Stimulated activated CD4-positive, alpha-beta T cell treated with anti-CD3 and anti-CD28 coated beads, Interleukin-1b, Interleukin-23, amount 100 ng/mL, for 1 hour (primary cell): ENCODE measurements at places on chromosomes 4 and X.

GRCh38 chrX:16855363-16856075 lies 14.6 kb downstream of the RBBP7 start:
- DNase-seq, result no peak

DNA sequence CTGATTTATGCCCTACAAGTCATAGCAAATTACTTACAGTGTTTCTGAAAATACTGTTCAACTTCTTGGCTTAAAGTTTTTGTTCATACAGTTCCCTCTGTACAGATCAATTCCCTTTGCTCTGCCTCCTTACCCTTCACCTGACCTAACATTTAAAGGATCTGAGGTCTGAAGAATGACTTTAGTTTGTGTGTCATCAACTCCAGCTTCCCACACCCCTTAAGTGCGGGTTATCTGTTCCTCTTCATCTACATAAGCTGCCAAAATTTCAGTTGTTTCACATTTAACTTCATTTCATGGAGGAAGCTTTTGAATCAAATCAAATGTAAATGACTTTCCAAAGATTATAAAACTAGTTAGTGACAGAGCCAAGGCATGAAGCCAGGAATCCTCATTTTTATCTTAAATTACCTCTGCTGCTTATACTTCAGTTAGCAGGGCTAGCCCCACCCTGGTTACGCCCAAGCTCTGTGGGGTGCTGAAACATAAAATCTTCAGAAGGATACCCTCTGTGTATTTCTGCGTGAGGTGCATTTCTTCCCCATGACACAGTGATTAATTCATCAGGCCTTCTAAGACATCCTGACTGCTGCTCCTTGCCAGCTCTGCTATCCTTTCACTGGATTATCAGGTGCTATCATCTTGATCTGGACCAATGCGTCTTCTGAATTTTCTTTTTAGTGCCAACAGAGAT lies 16.5 kb downstream of the CXCL1 start:
- no peak for DNase-seq

- DNase-seq, result no peak
Measured at GRCh38 chr4:119982756-119983155, 83.9 kb downstream of the MAD2L1 start.

DNA sequence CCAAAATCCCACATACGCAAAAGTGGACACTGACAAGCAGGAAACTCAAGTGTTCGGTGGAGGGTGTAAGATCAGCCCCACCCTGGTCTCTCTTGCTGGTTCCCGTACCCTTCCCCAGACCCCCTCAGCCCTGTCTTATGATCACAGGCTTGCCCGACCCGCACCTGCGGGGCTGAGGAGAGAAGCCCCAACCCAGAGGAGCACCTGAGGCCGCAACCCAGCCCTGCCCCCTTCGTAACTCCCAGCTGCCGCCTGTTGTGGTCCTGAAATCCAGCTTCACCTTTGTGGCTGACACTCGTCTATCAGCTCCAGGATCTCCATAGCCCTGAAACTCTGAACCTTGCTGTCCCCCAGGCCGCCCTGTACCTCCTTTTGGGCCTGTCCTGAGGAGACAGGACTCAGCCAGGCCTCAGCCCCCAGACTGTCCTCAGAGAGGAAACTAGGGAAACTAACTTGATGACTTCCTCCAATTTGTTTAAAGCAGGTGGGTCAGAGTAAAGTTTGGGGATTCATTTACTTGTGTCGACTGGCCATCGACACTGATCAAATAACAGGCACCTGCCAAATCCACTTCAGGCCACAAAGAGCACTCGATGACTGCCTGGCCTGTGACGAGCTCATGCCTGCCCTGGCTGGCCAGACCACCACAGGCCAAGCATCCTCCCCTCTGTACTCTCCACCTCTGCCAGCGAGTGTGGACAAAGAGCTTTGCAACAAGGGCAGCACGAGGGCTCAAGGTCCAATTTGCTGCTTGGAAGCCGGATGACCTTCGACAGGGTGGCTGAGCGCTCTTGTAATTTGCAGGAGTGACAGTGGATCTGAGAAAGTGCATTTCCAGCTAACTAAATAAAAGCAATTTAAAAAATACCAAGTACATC lies 19.3 kb downstream of the DCTD start:
- no peak for DNase-seq

GRCh38 chrX:139112432-139112831 lies 400.9 kb upstream of the FGF13 start:
- no peak for DNase-seq

GRCh38 chr4:113113151-113113550 lies 63.7 kb downstream of the ANK2 start:
- no peak for DNase-seq

DNA sequence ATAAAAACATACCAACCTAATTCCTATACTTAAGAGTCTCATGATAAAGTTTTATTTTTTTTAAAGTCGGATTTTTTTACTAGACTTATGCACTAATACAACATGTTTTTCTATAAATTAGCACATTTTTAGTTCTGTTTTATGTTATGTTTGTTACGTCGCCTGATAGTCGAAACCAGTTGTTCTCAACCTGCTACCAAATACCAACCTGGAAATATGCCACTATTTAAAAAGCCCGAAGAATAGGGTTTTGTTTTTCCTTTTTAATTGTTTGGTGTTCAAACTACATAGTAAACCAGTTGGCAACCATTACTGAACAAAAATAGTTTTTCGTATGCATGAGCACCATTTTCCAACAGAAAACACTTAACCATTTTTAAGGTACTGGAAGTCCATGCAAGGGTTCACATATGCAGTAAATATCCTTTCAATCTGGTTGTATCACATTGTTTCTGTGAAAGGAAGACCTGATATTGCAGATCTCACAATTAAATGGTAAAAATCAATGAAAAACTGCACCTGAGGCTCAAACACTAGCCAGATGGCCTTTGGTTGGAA lies 1.4 kb downstream of the WDFY3 start:
- no peak for DNase-seq

DNA sequence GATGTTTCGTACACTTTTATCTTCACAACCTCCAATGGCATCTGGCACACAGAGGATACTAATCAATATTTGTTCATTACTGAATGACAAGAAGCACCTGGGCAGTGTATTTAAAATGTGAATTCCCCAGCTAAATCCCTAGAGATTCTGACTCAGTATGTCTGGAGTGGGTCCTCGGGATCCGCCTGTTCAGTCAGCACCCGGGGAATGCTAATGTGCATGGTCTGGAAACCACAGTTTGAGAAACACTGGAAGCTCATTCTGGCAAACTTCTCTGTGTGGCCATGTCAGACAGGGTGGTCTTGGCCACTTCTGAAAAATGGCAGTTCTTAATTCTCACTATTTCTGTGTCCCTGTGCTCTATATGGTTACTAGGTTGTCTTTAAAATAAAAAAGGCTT lies 138.8 kb upstream of the VCX start:
- no peak for DNase-seq

DNA sequence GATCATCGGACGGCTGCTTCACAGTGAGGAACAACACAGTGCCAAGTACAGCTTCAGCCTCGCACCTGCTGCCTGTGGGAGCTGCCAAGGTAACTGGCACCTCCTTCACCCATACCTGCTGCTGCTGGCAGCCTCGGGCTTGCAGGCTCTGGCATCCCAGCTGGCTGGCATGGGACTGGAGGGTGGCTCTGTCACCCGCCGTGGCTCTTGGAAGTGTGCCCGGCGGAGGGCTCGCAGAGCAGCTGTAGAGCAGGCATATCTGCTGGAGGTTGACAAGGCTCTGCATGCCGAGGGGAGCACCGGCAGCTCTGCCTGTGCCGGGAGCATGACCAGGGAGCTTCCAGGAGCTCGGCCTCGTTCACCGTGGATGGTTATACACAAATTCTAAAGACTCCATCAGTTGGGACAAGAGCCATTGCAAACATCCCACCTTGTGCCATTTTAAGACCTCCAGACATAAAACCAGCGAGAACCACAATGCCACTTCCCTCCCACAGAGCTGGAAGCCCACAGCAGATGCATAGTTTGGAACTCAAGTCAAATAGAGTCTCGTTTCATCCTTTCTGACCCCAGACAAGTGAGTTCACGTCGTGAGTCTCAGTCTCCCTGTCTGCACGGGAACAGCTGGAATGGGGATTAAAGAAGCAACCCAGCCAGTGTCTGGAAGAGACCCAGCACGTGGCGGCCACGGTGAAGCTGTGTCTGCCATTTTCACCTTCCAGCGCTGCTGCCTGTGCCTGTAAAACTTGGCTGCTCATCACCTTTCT lies 84.3 kb upstream of the PSAPL1 start:
- DNase-seq, result no peak

GRCh38 chrX:40068048-40068447 lies 29.7 kb downstream of the BCOR start:
- DNase-seq, result no peak

DNA sequence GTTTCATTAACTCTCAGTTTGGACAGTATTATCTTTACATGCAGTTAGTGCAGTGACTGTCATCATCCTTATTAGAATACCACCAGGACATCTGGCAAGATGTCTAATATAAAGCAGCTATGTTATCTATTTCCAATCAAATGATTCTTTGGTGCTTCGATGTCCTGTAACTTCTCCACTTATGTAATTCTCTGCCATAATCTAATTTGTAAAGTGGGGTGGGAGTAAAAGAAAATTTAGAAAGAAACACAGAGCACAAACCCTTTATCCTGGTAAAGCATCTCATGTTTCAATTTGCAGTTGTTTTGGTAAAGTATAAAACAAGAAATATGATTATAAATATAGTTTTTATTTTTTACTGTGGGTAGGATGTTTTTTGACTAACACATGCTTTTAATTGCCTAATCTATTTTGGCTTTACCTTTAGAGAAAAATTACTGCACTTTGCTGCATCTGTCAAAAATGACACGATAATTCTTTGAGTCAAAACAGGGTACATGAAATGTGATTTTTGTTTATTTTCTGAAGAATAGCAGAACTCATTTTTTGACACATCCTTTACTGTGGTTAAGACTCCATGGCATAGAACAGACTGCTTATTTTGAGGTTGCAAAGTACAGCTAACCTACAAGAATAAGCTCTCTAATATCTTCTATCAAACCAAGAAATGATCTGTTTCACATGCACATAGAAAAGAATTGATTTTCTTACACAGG lies 382.9 kb downstream of the RPA4 start:
- no peak for DNase-seq

DNA sequence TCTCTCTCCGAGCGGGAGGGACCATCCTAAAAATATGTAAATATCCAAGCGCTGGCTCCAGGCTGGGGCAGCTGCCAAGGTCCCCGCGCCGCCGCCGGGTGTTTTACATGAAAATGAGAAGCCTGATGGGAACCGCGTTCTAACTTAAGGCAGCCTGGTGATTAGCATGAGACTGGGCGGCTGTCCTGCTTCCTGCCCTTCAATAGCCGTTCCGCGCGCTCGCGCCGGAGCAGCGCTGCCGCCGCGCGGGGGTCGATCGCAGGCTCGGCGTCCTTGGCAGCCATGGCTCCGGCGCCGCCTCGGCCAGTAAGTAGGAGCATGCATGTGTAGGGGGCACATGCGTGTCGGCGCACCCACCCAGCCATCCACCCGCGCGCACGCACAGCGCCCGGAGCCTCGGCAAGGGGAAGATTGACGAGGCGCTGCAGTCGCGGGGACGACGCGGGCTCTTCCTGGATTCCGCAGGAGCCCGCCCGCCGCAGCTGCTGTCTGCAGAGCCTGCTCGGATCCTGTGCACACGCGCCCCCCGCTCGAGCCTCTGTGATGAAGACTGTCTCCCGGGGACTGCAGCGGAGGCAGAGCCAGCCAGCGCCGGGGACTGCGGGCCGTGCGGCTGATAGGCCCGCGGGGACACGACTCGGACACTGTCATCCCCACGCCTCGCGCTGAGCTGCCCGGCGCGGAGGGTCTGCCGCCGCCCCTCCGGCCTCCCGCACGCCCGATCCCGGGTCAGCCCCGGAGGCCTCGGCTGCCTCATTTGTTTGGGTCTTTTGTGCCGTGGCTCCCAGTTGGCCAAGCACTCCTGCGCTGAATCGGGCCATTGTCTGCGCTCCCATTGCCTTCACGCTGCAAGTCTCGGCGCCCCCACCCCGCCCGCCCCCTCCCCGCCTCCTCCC lies 734 bp downstream of the STOX2 start:
- DNase-seq, result no peak

DNA sequence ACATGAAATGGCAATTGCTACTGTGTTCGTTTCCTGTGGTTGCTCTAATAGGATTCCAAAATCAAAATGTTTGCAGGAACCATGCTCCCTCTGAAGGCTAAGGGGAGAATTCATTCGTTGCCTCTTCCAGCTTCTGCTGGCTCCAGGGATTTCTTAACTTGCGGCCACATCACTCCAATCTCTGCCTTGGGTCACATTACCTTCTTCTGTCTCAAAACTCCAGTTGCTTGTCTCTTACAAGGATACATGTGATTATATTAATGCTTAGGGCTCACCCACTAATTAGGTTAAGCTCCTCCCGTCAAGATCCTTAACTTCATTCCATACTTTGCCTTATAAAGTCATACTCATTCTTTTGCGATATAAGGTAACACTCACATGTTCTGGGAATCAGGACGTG lies 208.4 kb downstream of the RBM46 start:
- no peak for DNase-seq

DNA sequence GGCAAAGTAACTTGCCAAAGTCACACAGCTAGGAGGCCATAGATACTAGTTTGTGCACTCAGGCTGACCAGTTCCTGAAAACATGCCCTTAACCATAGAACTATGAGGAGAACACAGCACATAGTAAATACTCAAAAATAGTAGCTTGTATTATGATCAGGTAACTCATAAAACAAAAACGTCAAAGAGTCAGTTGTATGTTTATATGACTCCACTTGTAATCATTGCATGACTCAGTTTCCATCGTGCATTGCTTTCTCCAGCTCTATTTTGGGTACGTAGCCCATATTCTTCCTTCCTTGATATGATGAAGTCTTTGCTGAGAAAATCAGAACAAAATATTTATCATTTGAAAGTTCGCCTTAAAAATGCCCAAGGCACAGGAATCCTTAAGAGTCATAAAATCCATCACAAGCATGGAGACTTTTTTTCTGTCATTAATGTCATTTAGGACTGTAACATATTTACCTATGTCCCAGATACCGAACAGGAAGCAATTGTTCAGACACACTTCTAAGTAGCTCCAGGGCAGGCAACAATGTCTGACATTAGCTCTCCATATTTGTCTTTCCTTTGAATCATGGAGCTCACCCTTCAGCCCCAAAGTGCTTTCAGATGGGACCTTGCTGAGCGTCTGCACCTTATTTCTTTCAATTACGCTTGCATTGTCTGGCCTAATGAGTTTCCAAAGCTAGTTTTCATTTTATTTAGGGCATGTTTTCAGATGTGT lies 11.2 kb upstream of the MID1 start:
- no peak for DNase-seq

- no peak for DNase-seq
Measured at GRCh38 chr4:150579551-150580234, 2.3 kb upstream of the MAB21L2 start.

- no peak for DNase-seq
Measured at GRCh38 chr4:158172261-158173258, at the start of gene GASK1B. TSS of gene GASK1B (minus strand) at chr4:158173025. CDS start at chr4:158171375, 1,650 bp downstream.
